ENCODE measurements at places on chromosomes 3 and 15.

DNA sequence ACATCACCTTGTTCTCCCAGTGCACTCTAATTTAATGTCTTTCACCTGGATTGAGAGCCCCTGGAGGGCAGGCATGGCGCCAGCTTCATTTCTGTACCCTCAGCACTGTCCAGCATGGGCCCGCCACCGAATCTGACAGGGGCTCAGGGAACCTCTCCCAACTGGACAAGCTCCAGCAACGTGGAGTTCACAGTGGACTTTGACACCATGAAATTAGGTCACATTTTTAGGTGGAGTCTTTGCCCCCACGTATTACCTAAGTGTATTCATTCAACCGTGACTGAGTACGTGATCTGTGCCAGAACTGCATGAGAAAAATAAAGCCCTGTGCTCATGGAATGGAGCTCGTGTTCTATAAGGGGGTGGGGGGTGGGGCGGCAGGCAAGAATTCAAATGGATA lies 94.1 kb upstream of the ATP2B2 start:
- DNase-seq: no peak

GRCh38 chr15:54605043-54605442 lies 591.7 kb downstream of the RSL24D1 start:
- peak; percentile 20 for DNase-seq

- no peak for DNase-seq
Observed at GRCh38 chr3:9732740-9733115, 1.2 kb downstream of the BRPF1 start.

DNA sequence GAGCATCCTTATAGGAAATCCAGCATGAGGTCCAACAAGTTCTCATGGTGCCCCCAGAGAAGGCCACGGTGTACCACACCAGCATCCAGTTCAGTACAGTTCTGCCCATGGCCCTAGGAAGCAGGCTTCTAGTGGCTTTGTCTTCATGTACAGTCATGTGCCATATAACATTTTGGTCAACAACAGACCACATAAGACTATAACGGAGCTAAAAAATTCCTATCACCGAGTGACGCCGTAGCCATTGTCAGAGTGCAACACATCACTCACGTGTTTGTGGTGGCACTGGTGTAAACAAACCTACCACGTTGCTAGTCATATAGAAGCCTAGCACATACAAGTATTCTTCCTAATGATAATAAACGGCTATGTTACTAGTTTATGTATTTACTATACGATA lies 209.0 kb downstream of the ARRDC4 start:
- no peak for DNase-seq

GRCh38 chr15:77836121-77836692 lies 203.5 kb upstream of the LINGO1 start:
- peak; percentile 74 for DNase-seq

- no peak for DNase-seq
Observed at GRCh38 chr3:111311709-111312235, 230.2 kb upstream of the CD96 start.

DNA sequence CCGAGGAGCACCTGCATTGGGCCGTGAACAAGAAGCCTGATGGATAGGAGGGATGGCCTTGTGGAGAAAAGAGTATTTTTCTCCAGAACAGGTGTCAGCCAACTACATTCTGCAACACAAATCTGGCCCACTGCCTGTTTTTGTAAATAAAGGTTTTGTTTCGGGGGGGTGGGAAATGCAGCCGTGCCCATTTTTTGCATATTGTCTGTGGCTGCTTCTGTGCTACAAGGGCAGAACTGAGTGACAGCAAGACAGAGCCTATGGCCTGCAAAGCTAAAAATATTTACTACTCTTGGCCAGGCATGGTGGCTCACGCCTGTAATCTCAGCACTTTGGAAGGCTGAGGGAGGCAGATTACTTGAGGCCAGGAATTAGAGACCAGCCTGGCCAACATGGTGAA lies 95.9 kb upstream of the AKAP13 start:
- DNase-seq: no peak

- no peak for DNase-seq
Observed at GRCh38 chr3:140953028-140953960, 11.7 kb downstream of the SLC25A36 start.

Measured in eye (tissue), 1 donor.